ENCODE measurements at places on chromosomes 1 and 21.

GRCh38 chr21:14353726-14354125, 29.2 kb downstream of the HSPA13 start:
- DNase-seq = no peak

- DNase-seq = no peak
Measured at GRCh38 chr1:156495401-156496140, 5.0 kb downstream of the MEF2D start.

DNA sequence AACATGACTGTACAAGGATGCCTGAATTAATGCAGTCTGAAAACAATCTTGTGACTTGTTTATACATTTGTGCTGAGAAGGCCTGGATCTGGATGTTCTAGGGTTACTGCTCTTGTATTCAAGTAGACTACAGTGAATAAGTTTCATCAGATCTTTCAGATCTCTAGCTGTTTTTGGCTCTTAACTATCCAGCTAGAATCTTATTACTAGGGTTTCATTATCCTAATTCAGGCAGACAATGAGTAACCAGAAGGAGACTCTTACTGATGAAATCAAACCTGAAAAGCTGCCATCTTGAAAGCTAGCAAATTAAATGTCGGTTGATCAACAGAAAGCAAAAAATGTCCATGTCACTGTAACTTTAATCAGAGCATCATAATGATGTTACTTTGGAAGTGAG, 112.5 kb upstream of the KCNK2 start:
- no peak for DNase-seq

GRCh38 chr1:112457241-112457640, 51.5 kb upstream of the WNT2B start:
- DNase-seq = no peak

- DNase-seq = no peak
Measured at GRCh38 chr1:31036749-31037500, 28.6 kb downstream of the PUM1 start.

- no peak for DNase-seq
Measured at GRCh38 chr1:208449951-208450350, 205.8 kb upstream of the PLXNA2 start.

GRCh38 chr1:154157520-154158306, 2.8 kb upstream of the NUP210L start:
- DNase-seq = peak; percentile 85

DNA sequence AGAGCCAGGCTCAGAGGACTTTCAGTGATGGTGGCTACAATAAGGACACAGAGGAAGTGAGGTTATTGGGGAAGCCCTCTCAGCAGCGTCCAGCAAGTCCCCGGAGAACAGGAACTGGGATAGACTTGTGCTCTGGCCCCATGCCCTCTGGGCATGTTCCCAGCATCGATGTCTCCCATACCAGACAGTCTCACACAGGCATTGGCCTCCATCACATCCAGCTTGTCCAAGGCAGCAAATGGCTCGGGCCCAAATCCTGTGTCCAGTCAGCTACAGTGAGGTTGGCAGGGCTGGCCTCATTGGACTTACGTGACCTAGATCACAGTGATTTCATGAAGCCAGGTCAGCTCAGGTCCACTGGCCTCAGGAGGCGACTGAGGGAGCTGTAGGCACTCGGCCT, 19.6 kb upstream of the TMEM54 start:
- DNase-seq = no peak

- no peak for DNase-seq
Measured at GRCh38 chr1:60621368-60621851, 461.0 kb upstream of the NFIA start.

GRCh38 chr21:14273736-14274538, 58.0 kb downstream of the RBM11 start:
- no peak for DNase-seq

DNA sequence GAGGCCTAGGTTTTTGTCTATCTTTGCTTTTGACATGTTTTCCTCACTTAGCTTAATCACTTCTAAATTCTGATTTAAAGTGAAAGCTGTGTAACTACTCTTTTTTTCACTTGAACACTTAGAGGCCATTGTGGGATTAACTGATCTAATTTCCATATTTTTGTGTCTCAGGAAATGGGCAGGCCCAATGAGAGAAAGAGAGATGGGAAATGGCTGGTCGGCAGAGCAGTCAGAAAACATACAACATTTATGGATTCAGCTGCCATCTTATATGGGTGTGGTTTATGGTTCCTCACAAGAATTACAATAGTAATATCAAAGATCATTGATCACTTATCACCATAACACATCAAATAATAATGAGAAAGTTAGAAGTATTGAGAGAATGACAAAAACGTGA, 320.8 kb downstream of the PTPRC start:
- no peak for DNase-seq
